Stimulated activated CD4-positive, alpha-beta T cell treated with anti-CD3 and anti-CD28 coated beads, TNF-alpha, amount 100 ng/mL, for 24 hours (primary cell): ENCODE measurements at places on chromosomes 2 and 18.

DNA sequence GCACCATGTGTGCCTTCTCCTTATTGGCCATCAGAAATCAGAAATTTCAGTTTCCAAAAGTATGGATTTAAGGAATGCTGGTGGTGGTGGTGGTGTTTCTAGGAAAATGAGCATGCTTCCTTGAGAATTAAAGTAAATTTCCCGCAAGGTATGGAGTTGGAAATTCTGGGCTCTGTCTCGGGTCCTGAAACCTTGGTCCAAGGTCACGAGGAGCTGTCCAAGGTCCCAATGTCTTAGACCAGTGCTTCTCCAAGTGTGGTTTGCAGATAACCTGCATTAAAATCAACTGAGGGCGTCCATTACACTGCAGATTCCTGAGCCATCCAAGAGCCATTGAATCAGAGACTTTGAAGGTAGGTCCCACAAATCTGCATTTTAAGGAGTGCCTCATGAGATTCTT, 210.9 kb upstream of the PKDCC start:
- DNase-seq: no peak

- no peak for DNase-seq
Observed at GRCh38 chr2:85594715-85595300, 737 bp upstream of the RNF181 start.

DNA sequence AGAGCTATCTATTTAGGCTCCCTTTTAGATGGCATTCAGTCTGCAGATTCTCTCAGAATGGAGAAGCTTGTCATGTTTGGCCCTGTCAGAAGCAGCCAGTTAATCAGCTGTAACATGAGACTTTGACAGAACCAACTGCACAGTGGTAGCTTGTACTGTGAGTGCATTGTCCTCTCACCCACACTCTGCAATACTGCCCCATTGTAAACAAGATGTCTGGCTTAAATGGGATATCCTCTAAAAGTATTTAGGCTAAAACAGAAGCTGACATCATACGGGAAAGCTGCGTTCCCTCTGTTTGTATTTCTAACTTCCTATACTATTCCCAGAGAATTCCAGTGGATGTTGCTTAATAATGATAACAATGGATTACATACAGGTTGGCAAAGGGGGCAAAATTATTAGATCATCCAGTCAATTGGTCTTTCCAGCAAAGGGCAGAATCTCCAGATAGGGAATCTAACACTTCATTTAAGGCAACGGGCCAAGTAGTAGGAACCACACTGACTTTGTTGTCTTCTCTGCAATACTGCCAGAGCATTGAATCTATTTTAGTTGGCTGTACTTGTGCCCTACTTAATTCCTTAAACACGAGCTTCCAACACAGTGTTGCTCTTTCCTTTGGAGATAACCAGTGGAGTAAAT, 15.4 kb upstream of the STAT4 start:
- DNase-seq: no peak

GRCh38 chr2:85914922-85915321, 26.1 kb upstream of the ST3GAL5 start:
- DNase-seq: no peak

DNA sequence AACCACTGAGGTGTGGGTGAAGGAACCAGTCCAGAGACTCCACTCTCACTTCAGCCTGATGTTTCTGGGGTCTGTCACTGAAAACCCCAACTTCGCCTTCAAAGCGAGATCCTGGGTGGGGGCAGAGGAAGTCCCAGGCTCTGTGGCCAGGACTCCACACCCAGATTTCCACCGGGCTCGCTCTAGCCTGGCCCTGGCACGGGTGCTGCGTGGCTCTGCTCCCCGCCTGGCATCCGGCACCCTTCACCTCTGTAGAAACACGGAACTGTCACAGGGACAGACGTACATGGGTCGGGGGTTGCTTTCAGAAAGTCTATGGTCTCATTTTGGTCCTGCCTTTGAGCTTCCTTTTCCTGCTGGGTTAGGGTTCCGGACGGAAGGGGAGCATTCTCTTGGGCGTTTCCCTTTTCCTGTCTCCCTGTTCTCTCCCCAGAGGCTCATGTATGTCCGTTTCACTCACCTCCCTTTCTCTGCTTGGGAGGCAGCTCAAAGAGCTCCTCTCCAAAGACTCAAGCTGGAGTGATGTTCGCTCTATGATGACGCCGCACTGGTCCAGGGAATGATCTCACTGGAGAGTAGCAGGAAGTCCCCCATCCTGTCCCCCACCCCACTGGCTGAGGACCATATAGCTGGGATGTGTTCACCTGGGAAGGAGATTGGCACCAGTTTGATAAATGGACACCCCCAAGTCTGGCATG, 41.5 kb downstream of the ODC1 start:
- no peak for DNase-seq

DNA sequence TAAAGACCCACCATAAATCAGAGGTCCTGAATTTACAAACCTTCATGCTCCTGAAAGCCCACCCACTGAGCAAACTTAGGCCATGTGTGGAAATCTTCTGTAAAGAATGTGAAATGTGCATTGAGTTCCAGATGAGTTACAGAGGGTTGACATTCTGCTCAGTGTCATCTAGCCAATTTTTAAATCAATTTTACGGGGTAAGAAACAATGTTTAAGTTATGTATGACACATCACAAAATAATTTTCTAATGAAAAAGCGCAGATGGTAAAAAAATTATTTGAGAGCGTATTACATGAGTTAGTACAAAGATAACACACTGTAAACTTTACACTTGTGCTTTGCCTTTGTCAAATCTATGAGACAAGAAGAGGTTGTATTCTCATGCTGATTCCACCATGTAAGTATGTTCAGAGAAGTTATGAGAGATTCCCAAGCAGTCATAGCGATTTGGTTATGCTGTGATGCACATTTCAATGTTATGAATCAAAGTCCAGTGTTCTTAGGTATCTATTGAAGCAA, 446.3 kb downstream of the ADCYAP1 start:
- no peak for DNase-seq

GRCh38 chr18:58496231-58496630, 132.7 kb downstream of the ALPK2 start:
- no peak for DNase-seq

DNA sequence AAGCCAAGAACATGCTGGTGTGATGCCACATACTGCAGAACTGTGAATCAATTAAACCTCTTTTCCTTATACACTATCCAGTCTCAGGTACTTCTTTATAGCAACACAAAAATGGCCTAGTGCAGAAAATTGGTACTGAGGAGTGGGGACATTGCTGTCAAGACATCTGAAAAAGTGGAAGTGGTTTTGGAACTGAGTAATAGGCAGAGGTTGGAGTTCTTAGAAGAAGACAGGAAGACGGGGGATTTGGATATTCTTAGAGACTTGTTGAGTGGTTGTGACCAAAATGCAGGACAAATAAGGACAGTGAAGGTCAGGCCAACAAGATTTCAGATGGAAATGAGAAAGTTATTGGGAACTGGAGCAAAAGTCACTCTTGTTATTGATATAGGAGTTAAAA, 31.3 kb upstream of the CDH2 start:
- DNase-seq: no peak

DNA sequence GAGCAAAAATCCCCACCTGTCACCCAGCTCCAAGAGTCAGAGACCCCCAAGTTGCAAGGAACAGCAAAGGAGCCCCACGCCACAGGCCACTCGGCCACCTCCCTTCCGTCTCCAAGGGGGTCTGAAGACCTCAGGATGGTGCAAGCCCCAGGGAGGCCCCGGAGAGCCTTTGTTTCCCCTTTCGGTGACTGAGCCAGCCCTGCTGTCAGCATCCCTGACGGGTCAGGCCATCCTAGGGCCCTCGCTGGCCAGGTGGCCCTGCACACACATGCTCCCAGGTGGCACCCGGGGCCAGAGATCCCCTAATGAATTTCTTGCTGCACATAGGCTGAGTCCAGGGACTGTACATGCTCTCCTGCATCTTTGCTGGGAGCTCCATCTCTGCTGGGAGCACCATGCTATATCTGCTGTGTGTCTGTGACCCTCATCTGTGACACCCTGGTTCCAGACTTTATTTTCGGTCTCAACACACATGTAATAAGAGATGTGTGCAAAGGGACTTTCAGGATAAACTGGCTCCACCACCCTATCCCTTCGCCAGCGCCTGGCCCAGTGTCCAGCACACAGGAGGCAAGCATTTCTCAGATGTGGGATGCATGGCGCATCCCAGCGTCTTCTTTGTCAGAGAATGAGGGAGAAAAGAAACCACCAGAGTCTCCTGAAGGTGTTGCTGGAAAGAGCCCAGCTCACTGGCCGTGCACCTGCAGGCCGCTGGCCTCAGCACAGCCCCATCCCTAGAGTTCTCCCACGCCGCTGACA, 27.4 kb downstream of the ADI1 start:
- no peak for DNase-seq

GRCh38 chr2:229371086-229371485, 100.0 kb upstream of the PID1 start:
- DNase-seq: no peak

GRCh38 chr18:38460657-38461056, 895.1 kb upstream of the CELF4 start:
- no peak for DNase-seq

GRCh38 chr18:37380546-37381110, 185.0 kb downstream of the CELF4 start:
- DNase-seq: no peak

- no peak for DNase-seq
Observed at GRCh38 chr2:17388798-17389197, 129.4 kb downstream of the RAD51AP2 start.

GRCh38 chr2:41949091-41949882, 98.5 kb upstream of the PKDCC start:
- no peak for DNase-seq

GRCh38 chr2:10009271-10009810, 34.0 kb upstream of the KLF11 start:
- DNase-seq: no peak

DNA sequence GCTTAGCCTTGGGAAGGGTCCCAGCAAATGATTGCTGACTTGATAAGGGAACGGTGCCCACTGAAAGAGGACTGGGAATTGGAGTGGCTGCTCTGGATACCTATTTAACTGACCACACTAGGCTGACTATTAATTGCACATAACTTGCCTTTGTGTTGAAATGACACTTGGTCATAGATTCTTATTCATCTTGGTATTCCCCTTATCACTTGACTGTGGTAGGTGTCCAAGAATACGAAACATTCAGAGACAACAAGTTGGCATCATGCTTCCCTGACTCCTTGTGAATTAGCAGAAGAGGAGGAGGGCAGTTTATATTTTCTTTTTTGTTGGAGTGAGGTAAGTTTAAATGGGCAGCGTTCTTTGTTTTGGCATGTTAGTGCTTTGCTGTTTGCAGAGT, 13.4 kb downstream of the FMNL2 start:
- no peak for DNase-seq

- DNase-seq: no peak
Observed at GRCh38 chr2:235492850-235493344, 946 bp upstream of the AGAP1 start.

GRCh38 chr18:3061581-3062312, 48.8 kb upstream of the LPIN2 start:
- DNase-seq: peak; percentile 17

DNA sequence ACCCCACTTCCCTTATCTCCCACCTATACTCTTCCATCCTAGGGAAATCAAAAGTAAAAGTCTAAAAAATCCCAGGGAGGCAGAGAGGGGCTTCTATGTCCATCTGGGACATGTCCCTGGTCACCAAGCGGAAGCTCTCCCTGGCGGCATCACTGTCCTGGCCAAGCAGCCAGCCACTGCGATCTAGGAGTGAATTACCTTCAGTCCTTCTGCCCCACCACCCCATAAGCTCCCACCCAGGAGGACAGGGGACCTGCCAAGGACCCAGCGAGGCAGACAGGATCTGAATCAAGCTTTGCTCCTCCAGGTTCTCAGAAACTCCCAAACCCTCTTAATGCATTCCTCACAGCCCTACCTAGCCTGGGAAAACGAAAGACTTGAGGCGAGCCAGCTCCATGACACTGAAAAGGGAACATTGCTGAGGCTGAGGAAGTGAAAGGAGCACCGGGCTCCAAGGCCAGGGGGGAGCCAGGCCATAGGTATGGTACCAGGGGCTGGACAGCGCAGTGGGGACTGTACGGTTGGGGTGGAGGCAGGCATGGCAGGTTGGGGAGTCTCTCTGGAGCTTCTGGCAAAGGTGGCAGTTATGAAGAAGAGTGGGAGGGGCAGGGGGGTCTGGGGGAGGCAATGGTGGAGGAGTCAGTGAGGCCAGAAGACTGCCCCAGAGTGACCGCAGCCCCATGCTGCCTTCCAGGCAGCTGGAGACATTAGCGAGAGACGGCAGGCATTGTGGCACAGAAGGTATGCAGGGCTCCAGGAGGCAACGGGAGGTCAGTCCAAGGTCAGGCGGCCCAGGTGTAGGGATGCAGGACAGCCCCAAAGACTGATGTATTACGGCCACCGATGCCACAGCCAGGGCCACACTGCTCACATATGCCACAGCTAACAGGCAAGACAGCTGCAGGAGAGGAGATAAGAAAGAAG, 2.7 kb upstream of the SLC23A3 start:
- no peak for DNase-seq

GRCh38 chr2:221915926-221916325, 343.8 kb upstream of the EPHA4 start:
- DNase-seq: no peak

DNA sequence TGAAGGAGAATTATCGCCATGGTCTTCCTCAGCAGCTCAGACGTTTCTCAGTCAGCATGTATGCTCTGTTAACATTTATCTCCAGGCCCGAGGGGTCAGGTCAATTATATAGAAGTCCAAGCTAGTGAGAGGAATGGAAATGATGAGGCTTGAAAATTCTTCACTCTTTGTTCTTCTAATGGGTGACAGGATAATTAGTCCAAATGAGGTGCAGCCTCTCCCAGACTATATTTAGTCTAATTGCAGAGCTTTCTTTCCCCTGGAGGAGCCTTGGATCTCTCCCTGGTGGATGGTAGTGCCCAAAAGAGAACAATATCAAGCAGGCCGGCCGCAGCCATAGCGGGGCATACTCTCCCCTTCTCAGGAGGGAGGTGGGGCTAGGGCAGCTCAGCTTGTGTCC, 51.4 kb upstream of the DTNB start:
- no peak for DNase-seq

DNA sequence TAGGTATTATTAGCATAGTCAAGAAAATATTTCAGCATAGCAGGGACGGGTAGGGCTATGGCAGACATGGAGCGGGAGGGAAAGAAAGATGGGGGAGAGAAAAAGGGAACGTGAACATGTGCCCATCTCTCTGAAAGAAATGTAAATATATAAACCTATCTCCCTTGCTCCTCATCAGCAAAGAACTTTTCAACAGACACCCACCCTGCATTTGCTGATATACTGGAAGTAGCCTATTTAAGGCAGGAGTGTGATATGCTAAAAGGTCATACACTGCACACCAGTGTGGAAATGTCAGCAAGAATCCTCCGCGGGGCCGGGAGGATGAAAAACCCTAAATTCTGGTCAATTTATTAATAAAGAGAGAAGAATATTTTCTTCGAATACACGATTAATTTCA, 1.7 kb downstream of the MBOAT2 start:
- DNase-seq: no peak

GRCh38 chr2:169765523-169765922, 31.9 kb downstream of the KLHL23 start:
- no peak for DNase-seq

- DNase-seq: no peak
Observed at GRCh38 chr2:201558232-201558631, 85.1 kb downstream of the TMEM237 start.

GRCh38 chr2:120814352-120814751, 78.7 kb downstream of the GLI2 start:
- DNase-seq: no peak
